Neural cell (in vitro differentiated cells): ENCODE measurements at places on chromosomes 16 and 17. TPM values are rescaled to one million over a fixed set of nuclear protein-coding genes. Genes with fewer than 3 reads are reported as not detected.

TBX2 gene
- not detected in 2 replicates for polyA plus RNA-seq

NUDT7 gene
- polyA plus RNA-seq = 6.5 and 13.9 TPM in 2 replicates

CDH8 gene
- polyA plus RNA-seq = 5.0 and 5.5 TPM in 2 replicates

SULT1A2 gene
- not detected in 2 replicates for polyA plus RNA-seq

SLC16A13 gene
- 0.90 TPM in 1 of 2 replicates, not detected in the other for polyA plus RNA-seq

FOXO3B gene
- polyA plus RNA-seq = 4.0 and 4.2 TPM in 2 replicates

NPIPB8 gene
- not detected in 2 replicates for polyA plus RNA-seq

RMI2 gene
- polyA plus RNA-seq = 0.48 and 1.6 TPM in 2 replicates

PTX4 gene
- not detected in 2 replicates for polyA plus RNA-seq

CNGB1 gene
- 19.1 and 20.7 TPM in 2 replicates for polyA plus RNA-seq

CA10 gene
- polyA plus RNA-seq = 6.2 and 7.1 TPM in 2 replicates

MGAT5B gene
- polyA plus RNA-seq = 8.8 and 17.6 TPM in 2 replicates

FAM171A2 gene
- 73.6 and 88.3 TPM in 2 replicates for polyA plus RNA-seq
